ENCODE measurements at places on chromosomes 5 and 9.

DNA sequence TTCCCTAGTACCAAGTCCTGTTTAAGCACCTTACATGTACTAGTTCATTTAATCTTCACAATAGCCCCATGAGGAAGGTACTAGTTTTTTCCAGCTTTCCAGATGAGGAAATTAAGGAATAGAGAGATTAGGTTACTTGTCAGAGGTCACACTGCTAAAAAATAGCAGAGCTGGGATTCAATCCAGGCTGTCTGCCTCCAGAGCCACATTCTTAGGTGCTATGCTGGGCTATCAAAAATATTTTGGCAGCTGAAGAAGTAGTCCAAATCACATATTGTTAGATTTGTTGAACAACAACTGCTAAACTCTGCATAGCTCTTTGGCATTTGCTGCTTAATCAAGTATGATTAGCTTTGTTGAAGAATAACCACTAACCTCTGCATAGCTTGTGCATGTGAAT is 591.5 kb upstream of the KLF4 start:
- no peak for DNase-seq

DNA sequence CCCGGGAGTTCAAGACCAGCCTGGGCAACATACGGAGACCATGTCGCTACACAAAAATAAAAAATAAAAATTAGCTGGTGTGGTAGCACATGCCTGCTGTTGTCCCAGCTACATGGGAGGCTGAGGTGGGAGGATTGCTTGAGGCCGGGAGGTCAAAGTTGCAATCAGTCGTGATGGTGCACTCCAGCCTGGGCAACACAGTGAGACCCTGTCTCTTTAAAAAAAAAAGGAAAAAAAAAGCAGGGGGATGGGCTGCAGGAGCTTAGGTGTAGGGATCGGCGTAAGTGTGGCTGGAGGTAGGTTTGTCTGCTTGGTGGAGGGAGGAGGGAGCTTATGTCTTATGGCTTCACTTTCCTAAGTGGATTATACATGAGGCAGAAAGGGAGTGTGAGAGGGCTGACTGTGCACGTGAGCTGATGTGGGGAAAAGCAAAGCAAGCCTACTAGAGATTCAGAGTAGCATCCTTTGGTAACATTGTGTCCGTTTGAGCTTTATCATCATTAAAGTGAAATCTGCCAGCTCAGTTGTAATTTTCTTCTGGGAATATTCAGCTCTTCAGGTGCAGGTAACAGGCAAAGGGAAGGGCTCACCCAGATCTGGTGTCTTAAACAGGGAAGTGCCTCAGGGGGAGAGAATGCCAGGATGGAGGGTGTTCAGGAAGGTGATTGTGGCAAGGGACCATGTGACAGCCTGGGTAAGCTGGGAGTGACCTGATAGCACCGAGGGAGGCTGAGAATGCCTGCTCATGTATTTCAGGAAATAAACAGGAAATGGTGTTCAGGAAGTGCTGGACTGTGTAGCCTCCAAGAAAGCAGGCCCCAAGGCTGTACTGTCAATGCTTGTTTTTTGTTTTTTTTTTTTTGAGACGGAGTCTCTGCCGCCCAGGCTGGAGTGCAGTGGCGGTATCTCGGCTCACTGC is 17.6 kb upstream of the SETX start:
- DNase-seq: no peak

DNA sequence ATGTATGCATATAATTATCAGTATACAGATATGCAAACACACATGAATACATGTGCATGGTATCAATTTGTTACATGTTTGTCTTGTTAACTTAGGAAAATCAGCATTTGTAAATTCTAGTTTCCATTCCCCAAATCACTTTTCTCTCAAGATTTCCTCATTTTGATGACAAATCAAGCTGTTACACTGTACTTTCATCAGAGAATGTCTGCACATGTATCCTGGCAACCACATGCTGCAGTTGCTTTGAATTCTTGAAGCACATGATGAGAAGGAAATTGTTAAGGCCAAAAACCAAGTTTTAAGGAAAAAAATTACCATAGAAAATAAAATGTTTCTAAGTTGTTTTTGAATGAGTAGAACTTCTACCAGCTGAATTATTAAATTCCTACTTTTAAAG is 1834.5 kb downstream of the EFNA5 start:
- DNase-seq: no peak

GRCh38 chr5:134403951-134404350 is 7.7 kb downstream of the CDKN2AIPNL start:
- DNase-seq: no peak

- DNase-seq: no peak
Observed at GRCh38 chr5:126857472-126858410, 80.8 kb downstream of the LMNB1 start.

- DNase-seq: no peak
Observed at GRCh38 chr9:35669331-35670145, 4.2 kb upstream of the CA9 start.

DNA sequence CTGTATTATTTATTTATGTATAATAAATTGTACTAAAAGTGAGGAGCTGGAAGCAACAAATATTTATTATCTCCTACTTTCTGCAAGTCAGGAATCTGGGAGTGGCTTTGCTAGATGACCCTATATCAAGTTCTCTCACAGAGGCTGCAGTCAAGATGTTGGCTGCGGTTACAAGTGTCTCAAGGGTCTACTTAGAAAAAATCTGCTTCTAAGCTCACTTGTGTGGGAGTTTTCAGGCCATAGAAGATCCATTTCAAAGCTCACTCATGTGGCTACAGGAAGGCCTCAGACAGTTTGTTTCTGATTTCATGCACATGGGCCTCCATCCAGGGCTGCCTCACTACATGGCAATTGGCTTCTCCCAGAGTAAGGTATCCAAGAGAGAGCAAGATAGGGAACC is 551.1 kb downstream of the CAAP1 start:
- no peak for DNase-seq

Data from activated naive CD4-positive, alpha-beta T cell treated with Interleukin-2 at 50 U/mL for 16 hours (primary cell).